Prostate gland (tissue), 2 donors: ENCODE measurements at places on chromosomes 1 and 21.

- DNase-seq = no peak
These were observed 2.0 kb upstream of the GJC2 start for GRCh38 chr1:228147768-228148167.

DNA sequence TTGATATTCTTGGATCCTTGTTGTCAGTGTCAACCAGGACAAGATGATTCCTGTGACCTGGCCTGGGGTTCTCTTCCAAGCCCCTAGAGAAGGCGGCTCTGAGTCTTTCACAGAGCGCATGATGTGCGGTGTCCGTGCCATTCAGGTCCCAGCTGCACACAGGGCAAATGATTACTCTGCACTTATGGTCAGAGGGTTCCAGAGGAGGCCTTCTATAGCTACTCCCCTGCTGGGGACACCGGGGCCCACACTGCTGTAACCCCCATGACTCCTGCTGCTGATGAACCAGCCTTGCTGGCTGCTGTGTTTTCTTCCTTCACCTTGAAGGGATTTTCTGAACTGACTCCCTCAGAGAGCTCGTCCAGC, 1.5 kb downstream of the PTGFRN start:
- DNase-seq = no peak

DNA sequence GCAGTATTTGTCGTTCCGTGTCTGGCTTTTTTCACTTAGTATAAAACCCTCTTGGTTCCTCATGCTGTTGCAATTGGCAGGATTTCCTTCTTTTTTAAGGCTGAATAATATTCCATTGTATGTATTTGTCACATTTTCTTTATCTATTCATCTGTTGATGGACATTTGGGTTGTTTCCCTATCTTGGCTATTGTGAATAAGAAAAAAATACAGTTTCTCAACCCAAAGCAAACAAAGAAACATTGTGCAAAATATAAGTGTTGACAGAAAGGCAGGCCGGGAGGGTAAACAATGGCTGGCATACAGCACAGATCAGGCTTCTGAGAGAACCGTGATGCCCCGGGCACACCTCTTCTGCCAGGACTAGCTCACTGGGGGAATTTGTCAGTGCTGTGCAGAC, 26.9 kb downstream of the NENF start:
- DNase-seq = no peak

- DNase-seq = peak; percentile 30
These were observed 75.0 kb downstream of the PTPN14 start for GRCh38 chr1:214476229-214476985.

DNA sequence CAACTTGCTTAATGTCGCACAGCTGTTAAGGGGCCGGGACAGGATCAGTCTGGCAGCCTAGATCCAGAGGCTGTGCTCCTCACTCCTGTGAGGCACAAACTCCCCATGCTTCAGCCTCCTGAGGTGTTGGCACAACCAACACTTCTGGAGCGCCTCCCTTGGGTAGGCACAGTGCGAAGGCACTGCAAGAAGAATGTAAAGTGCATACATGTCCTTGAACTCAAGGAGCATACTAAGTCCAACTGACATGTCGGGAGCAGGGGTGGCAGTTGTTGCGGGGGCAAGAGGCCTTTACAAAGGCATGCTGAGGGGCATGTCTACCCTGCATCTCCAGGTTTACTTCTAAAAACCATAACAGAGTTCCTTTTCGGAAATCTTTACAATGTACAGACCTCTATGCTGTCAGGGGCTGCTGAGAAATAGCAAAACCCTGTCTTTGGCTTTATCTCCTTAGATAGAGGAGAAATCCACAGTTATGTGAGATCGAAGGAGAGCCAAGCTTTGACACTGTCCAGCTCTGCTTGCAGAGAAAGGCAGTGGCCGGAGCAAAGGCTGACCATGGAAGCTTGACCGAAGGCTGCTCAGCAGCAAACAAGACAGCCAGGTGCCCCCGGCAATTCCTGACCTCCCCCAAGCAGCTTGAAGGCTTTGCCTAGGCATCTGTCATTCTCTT, 93.9 kb downstream of the CDC7 start:
- DNase-seq = no peak

DNA sequence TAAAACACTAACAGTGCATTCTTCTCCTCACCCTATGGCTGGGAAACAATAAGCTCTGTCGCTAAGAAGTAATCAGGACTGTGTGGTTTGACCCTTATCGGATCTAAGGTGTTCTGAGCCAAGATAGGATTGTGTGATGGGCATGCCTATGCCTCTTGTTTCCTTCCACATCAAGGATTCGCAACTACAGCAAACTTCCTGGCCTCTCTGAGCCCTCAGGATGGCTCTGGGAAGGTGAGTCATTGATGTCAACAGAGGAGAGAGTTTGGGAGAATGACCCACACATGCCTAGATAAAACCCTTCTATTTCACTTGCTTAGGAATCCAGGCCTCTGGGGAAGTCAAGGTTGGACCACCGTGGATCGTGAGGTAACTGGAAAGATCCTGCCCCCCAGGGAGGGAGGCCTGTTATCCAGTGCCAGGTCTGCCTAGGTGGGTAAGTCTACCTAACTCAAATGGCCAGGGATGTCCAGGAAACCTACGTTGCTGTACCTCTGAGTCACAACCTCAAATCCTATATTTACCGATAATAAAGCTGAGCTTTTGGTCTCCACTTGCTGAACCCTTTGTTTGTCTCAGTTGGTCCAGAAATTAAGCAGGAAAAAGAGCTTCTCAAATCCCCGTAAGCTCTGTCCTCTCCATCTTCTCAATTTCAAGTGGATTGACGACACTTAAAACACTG, 27.4 kb downstream of the TIAM1 start:
- DNase-seq = no peak

DNA sequence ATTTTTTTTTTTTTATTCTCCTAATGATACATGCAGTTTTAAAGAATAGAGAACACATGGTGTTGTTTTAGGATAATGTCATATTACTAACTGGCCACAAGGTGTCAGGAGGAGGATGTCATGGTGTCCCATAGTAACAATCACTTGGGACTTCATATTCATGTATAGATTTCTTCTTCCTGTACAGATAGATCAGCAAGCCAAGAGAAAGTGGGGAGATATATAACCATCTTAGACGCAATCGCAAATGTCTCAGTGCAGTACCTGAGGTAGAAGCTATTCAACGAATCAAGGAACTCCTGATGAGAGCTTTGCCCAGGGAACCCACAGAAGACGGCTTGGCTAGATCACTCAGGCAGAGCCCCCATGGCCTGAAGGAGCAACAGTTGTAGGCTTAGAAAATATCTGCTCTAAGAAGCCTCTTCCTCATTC, 12.3 kb downstream of the OR2T11 start:
- no peak for DNase-seq

GRCh38 chr1:243496187-243496646, 240.4 kb downstream of the SDCCAG8 start:
- DNase-seq = no peak

DNA sequence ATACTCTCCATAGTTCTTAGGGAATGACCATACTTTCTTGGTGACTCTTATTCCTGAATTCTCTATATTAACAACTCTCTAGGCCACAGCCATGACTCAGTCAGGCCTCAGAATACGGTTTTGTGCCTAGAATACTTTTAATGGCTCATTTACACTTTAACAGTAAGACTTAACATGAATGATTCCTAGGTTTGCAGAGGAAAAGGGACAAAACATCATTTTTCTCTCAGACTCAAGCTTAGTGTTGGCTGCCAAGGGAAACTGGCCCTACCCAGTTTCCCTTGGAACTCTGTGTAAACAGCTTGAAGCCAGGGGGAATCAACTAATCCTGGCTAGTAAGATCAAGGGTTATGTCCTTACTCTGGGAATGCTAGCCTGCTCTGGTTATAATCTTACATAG, 164.9 kb upstream of the PKN2 start:
- no peak for DNase-seq

GRCh38 chr1:70354332-70355110, at the start of gene ANKRD13C:
Gene ANKRD13C, minus strand, starts transcription at chr1:70354722. Its CDS starts 314 bp downstream, at chr1:70354408.
- DNase-seq = peak; percentile 95

DNA sequence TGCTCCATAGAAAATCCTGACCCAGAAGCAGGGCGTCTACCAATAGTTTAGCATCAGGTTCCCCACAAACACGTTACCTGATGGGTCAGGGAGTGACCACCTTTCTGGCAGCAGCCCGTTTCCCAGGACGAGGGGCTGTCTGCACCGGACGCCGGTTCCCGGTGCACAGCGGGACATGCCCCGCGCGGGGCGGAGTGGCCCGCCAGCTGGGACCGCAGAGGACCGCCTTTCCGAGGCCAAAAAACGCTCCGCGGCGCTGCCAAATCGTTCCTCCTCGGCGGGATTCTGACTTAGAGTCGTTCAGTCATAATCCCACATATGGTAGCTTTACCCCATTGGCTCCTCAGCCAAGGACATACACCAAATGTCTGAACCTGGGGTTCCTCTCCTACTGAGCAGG, 126.1 kb downstream of the LIPI start:
- no peak for DNase-seq
